Stimulated activated effector memory CD8-positive, alpha-beta T cell treated with anti-CD3 and anti-CD28 coated beads, Interleukin-12 subunit alpha, Interleukin-12 subunit beta, amount 100 ng/mL, for 72 hours (primary cell): ENCODE measurements at places on chromosomes 3 and 15.
A peak's percentile ranks its signal among the peaks of the same experiment; 100 is the strongest.

GRCh38 chr3:195522254-195523023 lies 20.7 kb downstream of the PPP1R2 start:
- no peak for DNase-seq

DNA sequence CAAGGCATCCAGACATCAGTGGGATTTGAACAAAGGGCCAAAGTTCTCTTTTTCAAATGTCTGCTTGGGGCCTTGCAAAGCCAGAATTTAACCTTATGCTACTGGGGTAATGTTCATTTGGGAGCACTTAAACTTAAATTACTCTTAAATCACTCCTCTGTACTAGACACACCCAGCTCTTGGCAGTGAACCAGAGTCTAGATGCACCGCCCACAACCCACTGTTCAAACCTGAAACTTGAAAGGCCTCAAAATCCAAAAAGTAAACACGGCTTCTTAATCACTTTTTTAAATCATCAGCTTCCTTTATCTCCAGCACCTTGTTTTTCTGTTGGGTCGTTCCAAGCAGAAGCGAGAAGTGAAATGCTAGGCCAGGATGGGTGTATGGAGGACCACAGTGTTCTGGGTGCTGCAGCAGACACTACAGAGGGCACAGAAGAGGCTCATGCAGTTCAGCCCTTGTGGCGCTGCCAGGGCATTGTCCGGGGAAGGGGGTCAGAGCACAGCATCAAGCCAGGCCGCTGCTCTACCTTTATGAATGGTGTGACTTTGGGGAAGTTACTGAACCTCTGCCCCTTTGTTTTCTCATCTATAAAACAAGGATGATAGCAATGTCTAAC lies 28.8 kb downstream of the MECOM start:
- no peak for DNase-seq

- no peak for DNase-seq
Observed at GRCh38 chr15:59866642-59867041, 137.5 kb upstream of the FOXB1 start.

DNA sequence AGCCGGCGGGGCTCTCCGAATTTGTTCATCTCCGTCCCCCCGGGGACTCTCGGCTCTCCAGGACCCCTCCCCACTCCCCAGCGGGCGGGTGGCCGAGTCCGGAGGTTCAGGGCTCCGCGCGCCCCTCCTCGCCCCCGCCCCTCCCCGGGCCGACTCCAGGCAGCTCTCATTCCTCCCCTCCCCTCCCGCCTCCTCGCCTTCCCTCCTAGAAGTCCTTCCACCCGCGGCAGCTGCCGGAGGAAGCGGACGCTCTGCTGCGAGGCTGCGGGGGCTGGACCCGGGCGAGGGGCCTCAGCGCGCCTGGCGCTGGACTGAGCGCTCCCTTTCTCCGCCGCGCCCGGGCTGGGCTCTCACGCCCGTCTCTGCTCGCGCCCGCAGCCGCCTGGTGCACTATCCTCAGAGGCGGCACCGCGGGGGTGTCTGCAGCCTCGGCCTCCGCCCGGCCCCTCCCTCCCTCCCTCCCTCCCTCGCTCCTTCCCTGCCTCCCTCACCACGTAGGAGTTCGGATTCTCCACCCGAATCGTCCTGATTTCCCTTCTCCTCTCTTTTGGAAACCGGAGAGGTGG lies at the start of gene ROBO2:
Gene ROBO2 (plus strand): TSS at position 494 of the 566 bp plus-strand sequence. CDS start 687 bp downstream, outside the sequence.
- DNase-seq, result no peak

DNA sequence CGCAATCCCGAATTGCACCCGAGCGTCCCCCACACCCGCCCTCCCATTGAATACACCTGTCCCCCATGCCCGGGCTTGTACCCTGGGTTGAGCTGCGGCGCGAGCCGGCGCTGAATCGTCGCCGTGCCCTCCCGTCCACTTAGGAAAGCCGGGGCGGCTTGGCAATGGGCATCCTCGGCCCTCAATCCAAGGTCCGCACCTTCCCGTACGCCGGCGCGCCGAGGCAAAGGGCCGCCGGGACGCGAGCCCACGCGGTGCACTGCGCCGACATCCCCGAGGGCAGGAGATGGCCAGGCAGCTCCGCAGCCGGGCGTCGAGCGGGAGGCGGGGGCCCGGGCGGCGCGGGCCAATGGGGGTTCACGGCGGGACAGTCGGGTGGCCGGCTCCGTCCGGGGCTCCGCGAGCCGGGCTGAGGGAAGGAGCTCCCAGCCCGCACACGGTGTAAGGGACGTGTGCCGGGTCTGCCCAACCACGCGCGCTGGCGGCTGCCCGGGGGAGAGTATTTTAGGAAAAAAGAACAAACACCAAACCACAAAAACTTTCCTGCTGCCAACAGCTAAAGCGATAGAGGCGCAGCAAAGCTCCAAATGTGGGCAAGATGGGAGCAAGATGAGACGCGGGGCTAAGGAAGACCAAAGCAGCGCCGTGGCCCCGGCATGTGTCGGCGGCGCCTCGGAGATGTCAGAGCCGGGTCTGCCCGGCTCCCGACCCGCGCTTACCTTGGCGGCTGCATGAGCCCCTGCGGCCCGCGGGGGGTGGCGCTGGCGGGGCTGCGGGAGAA lies 621 bp downstream of the RGMA start:
- peak; percentile 19 for DNase-seq

DNA sequence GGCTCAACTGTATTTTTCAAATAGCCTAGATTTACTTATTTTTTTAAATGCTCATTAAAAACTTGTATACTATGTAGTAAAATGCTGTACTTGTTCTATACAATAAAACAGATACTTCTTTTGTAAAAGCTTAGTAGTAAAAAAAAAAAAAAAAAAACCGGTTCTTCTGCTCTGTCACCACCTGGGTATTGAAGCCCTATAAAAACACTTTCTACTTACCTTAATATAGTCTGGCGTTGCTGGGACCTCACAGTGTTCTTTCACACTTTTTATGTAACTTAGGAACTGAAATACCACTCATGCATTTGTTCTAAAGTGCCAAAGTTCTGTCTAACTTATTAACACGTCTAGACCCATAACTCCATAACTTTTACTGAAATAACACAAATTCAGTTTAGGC lies 61.4 kb downstream of the TASOR start:
- DNase-seq, result no peak

DNA sequence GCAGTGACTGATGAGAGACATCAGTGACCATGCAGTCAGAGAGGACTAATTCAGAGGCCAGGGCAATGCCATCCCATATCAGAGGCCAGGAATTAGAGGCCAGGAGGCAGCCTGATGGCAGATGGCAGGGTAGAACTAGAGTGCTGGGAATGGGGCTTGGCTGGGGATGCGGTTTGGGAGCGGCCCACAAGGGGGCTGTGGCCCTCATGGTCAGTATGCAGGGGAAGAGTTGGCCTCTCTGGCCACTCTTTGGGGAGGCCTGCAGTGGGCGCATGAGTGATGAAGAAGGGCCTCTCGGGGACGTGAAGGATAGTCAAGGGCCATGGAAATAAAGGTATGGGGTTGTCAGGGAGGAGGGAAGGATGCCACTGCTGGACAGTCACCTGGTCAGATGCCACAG lies 101.7 kb downstream of the EEFSEC start:
- DNase-seq, result no peak

DNA sequence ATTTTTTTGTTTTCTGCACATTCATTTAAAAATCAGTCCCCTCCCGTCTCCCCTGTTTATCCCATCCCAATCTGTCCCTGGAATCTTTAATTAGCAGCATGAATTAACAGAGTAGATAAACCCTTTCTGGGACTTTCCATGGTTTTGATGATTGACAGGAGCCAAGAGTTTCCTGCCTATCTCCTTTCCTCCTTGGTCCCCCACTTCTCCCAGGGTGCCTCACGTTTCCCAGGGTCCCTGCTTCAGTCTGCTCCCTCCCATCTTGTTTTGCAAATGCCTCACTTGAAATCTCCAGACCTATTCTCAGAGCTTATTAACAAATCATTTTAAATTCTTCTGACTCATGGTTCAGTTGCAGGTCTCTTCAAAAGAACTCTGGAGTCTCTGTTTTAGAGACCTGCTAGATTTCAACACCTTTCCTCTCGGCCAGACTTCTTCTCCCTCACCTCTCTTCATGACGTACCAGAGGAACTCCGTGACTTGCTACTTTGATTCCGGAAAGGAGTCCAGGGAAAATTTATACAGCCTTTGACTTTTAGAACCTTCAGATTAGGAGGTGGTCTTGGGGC lies 238.5 kb downstream of the ITPR1 start:
- DNase-seq, result no peak
